ENCODE measurements at places on chromosomes 1 and 21.
A peak's percentile ranks its signal among the peaks of the same experiment; 100 is the strongest.

- DNase-seq: no peak
These were observed 157.3 kb downstream of the GALNT2 start for GRCh38 chr1:230224101-230224960.

DNA sequence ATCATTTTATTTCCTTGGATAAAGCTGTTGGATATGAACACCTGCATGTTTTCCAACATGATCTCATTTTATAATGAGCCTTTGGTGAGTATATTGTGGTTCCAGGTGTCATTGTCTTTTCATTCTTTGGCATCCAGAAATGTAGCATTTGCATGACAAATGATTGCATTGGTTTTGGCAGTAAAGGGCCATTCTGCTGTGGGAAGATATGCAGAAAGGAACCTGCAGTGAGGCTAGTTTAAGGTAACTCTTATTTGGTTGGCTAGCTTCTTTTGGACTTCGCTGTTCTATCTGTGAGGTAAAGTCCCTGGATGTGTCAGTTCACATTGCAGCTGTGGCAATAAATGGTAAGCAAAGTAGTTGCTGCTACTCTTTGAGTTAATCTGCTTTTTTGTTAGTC lies 343.0 kb downstream of the AMY1C start:
- no peak for DNase-seq

DNA sequence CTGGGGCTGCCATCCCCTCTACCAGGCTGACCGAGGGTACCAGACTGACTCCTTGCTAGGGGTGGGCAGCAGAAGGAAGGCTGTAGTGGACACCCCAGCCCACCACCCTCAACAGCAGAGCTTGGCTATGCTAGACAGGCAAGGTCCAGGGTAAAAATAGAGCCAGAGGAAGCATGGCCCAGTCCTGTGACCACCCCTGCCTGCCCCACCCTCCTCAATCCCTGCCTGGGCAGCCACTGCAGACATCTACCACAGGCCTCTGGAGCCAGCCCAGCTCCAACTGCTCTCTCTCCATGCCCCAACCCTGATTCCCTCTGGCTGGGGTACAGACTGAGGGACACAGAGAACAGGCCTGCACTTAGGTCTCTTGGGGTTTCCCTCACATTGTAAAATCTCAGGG lies 1.7 kb downstream of the S100A1 start:
- no peak for DNase-seq

DNA sequence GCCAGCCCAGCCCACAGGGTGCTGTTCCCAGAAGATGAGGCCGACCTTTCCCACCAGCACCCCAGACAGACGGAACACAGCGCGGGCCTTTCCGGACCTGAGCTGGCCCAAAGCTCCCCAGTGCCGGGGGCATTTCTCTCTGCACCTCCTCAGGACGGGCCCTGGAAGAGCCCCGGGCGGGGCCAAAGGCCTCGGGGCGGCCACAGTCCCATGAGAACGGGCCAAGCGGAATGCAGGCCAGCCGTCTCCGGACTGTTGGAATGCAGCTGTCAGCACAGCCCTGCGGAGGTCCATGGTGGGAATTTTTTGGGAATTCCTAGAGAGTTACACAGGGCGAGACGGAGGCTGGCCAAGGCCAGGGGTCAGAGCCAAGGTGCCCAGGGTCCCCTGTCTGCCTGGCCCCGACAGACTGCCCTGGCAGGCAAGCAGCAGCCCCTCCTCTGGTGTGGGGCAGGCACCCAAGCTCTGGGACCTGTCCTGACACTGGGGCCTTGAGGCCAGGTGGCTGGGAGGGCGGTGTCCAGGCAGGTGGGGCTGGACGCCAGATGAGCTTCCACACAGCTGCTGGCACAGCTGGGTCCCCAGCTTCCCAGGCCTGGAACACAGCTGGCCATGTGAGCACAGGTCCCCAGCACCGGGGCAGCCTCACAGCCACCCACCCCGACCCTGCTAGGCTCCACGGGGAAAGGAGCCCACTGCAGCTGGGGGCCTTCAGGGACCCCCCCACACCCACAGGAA lies 63.0 kb downstream of the MEGF6 start:
- DNase-seq: no peak

GRCh38 chr1:204104331-204105130 lies 31.6 kb downstream of the SOX13 start:
- peak; percentile 55 for DNase-seq

DNA sequence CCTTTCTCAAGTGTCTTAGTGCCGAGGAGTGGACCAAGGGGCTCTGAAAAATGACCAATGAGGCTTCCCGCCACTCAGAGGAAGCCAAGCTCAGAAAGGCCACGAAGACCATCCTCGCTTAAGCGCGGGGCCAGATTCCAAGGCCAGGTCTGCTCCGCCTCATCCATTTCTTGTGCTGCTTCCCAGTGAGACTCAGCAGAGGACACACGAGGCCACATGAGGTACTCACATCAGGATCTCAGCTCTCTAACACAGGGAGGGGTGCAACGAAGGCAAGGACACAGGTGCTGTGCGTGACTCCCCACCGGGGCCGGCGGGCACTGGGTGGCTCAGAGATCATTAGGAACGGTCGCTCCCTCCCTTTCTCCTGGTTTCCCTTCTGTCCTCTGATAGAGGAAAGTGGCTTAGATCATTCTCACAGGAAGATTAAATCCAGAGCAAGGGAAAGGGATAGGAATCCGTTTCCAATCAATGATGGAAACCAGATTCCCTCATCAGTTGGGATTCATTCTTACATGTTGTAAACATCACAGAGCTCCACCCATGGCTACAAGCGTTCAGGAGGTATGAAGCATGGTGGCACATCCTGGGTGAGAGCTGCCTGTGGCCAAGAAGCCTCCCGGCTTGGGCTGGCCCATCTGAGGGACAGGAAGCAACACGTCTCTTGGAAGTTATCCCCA lies 46.7 kb downstream of the CAPZB start:
- no peak for DNase-seq

DNA sequence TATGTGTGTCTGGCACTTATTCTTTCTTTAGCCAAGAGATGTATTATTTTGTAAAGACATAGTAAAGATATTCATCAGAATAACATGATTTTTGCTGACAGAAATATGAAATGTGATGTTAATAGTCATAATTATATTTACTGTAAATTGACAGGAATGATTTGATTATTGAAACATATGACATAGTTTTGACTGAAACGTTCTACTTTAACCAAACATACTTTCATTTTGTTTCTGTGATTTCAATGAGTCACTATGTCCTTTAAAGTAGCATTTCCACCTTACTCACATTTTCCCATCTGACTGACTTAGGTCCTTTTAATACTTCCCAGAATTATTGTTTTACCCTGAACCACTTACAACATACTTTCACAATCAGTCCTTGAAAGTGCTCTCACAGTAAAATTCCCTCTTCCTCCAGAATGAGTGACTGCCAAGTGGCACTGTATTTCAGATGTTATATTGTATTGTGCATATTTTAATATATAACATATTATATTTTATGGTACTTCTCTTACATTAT lies 437.9 kb downstream of the NCAM2 start:
- DNase-seq: no peak

DNA sequence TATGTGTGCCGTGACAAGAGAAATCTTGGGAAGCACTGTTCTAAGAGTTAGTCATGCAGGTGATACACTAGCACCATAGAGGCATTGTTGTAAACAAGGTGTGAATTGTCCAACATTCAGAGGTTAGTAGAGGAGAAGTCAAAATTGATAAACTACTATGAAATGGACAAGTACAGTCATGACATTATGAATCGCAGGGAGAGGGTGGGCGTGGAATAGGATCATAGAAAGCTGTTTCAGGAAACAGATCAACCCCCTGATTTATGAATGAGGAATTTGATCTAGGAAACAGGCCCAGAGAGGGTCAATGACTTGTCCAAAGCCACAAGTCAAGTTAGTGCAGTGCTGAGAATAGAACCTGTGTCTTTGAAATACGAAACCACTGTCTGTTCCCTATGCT lies 58.5 kb upstream of the LAX1 start:
- DNase-seq: no peak

DNA sequence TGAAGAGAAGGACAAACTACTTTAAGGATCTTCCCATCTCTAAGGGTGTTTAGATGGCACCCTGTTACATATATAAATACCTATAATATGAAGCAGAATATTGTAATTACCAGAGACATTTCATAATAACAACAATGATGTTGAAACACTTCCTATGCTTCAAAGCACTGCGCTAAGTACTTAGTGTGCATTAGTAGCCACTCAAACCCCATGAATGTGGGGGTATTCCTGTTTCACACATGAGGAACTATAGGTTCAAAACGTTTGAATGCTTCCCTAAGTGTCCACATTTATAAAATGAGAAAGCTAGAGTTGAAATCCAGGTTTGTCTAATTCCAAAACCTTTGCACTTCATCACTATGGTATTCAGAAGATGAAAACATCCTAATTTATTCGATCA lies 18.5 kb upstream of the OR10J5 start:
- DNase-seq: no peak

GRCh38 chr1:207024202-207025145 lies 8.1 kb downstream of the C1orf116 start:
- no peak for DNase-seq

GRCh38 chr1:187682112-187682511 lies 853.4 kb downstream of the PLA2G4A start:
- DNase-seq: no peak

DNA sequence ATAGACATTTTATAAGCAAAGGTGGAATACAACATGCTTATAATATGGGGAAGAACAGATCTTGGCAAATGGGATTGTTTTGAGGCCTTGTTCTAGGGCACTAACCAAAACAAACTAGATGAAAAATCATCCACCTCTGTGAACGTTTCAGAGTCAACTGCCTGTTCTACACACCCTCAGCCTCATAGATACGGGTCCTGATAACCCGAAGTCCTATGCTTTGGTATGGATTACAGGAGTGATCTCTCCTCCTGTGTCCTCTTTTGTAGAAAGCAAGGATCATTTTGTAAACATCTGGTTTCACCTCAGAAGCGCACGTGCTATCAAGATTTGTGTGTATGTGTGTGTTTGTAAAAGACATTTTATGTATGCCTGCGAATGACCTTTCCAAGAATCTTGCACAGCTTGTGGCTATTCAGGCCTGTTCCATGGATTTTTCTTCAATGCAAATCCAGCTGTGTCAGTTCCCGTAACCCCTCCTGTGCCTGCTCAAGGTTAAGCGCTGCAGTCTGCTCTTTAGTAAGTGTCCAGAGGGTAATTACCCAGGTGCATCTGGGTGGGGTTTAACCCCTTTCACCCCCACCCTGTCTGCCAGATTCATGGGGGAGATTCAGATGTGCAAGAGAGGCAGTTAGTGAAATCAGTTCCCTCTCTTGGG lies 132.4 kb downstream of the ROR1 start:
- no peak for DNase-seq

DNA sequence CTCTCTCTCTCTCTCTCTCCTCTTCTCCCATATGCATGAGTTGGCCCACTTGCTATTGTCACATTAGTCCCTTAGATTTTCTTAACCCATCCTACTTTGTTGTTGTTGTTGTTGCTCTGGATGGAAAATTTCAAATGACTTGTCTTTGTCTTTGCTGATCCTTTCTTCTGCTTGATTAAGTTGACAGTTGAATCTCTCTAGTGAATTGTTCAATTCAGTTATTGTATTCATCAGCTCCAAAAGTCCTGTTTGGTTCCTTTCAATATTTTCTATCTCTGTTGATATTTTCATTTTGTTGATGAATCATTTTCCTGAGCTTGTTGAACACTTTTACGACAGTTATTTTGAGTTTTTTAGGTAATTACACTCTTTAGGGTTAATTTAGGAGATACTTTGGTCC lies 18.8 kb upstream of the SLC35D1 start:
- DNase-seq: no peak

- no peak for DNase-seq
These were observed 177.3 kb upstream of the TMEM51 start for GRCh38 chr1:14976256-14976655.

DNA sequence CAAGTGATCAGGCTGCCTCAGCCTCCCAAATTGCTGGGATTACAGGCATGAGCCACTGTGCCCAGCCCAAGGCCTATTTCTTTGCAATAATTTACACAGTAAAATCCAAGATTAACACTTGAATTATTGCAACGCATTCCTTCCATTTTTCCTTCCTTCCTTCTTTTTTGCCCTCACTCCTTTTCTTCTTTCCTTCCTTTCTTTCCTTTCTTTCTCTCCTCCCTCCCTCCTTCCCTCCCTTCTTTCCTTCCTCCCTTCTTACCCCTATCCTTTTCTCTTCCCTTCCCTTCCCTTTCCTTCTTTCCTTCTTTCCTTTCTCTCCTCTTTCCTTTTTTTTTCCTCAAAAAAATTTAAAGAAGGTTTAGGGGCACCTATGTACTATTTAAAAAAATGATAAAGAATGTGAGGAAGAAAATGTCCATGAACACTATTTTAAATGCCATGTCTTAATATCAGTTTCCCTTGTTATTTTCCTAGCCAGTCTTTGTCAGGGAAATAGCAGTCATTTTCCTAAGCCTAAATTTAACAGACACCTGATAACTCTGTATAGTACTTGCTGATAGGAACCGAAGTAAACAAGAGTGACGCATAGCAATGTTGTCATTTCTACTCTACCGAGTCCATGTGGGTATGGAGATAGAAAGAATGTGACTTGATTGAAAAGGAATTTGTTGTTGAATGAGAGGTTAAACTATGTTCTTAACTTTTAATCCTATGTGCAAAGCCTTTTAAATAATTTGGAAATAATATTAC lies 79.8 kb upstream of the HMCN1 start:
- no peak for DNase-seq

DNA sequence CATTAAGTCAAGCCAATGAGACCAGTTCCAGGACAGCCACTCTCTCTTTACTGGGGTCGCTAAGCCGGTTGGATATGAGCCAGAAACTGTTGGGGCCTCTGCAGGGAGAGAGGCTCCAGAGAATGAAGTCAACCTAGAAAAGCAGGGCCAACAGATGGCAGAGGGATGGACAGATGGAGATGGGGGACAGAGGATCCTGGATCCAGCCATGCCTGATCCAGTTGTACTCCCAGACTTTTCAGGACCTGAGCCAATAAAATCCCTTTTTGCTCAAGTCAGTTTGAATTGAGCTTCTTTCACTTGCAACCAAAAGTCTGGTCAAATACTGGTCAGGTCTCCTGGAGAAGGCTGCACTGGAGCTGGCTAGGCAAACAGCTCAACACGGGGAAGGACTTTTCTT lies 2.2 kb downstream of the DHCR24 start:
- no peak for DNase-seq

GRCh38 chr21:42818328-42818749 lies 61.0 kb downstream of the WDR4 start:
- peak; percentile 78 for DNase-seq

- no peak for DNase-seq
These were observed 17.0 kb downstream of the MX2 start for GRCh38 chr21:41378849-41379248.

DNA sequence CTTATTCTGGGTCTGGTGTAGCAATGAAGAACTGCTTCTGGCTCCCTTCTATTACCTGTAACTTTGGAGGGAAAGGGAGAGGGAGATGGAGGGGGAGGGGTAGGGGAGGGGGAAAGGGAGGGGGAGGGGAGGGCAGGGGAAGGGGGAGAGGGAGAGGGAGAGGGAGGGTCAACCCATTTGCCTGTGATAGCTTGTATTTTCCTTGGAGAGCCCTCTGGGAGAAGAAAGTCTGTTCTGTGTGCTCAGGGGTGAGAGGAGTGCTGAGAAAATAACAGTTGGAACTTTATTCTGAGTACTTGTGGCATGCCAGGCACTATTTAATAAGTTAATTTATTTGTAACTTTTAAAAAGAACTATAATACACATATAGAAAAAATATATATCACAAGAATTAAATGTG lies 70.7 kb upstream of the TSPAN2 start:
- DNase-seq: no peak

- no peak for DNase-seq
These were observed 16.6 kb upstream of the ADORA3 start for GRCh38 chr1:111520053-111520452.

GRCh38 chr1:153431002-153431401 lies 14.7 kb downstream of the S100A7A start:
- DNase-seq: no peak

Data from upper lobe of left lung (tissue), 6 donors.